ENCODE measurements at places on chromosomes 2 and 18.

DNA sequence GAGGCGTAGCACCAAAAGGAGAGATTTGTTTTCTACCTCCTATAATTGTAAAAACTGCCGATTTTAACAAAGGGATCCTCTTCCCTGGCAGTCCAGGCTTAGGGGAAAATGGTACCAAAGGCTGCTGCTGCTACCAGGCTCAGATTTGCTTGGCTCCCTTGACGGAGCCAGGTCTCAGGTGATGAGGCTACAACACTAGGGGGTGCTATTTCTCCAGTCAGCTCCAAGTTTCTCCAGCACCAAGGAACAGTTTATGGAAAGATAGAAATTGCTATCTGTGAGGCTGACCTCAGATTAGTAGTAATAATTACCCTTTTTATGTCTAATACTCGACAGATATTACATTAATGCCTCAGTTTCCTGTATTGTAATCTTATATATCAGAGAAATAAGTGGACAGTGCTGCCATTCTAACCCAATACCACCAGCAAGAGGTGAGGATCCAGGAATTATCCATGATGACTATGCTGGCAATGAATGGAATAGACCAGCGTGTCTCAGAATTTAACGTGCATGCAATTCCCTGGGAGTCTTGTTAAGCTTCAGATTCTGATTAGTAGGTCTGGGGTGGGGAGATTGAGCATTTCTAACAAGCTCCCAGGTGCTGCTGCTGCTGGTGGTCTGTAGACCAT is 111.3 kb downstream of the ESCO1 start:
- no peak for DNase-seq

GRCh38 chr2:169713331-169713730 is 19.1 kb downstream of the PHOSPHO2 start:
- no peak for DNase-seq

DNA sequence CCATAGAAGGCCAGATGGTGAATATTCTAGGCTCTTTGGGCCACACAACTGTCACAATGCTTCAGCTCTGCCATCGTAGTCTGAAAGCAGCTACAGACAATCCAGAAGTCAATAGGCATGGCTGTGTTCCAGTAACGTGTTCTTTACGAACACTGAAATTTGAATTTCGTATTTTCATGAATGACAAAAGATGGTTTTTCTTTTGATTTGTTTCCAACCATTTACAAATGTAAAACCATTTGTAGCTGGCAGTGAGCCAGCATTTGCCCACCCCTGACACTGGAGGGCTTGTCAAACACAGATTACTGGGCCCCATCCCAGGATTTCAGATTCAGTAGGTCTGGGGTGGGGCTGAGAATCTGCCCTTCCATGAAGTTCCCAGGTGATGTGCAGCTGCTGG is 83.0 kb upstream of the ATG16L1 start:
- no peak for DNase-seq

- DNase-seq = no peak
Measured at GRCh38 chr2:168930242-168930641, 29.2 kb downstream of the G6PC2 start.

DNA sequence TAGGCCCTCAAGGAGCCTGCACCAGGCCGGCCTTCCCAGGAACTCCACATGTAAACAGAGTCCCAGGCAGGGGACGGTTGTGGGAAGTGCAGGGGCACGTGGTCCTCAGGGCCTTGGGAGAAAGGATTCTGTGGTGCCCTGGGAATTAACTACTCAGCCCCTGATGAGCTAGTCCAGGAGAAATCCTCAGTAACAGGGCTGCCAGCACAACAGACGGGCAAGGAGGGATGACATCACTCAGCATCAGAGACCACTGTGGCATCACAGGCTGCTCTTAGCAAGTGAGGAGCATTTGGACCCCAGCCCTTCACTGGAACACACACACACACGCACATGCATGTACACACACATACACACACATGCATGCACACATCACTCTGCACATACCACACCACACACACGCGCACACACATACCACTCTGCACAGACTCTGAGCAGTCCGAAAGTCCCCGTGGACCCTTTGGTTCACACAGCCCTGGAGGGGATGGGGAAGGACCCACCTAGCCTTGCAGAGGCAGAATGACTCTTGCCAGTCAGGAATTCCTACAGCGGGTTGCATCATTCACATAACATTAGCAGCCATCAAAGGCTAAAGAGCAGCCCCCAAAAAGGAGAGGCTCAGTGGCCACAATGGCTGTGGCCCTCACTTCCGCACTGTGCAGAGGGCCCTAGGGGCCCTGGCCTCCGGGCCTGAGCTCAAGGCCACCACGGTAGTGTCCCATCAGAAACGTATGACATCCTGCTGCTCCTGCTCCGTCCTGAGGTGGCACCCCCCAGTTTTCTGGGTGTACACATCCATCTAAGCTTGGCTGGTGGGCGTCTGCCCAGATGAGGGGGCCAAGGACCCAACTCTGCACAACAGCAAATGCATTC is 1.9 kb upstream of the NMUR1 start:
- no peak for DNase-seq

DNA sequence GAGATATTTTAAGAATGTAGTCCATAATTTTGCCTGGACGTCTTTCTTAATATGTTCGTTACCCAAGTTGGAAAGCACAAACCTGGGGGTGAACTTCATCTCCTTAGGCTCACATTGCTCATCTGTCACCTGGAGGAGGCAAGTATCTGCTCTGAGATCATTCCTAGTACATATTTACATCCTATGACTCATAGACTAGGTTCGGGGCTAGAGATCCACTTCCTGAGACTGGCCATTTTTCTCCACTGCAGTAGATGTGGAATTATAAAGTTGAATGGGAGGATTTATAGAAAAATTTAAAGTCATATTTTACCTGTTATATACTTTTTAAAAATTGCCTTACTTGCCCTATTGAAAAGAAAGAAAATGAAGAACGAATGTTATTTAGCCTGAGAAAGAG is 77.5 kb upstream of the PROKR1 start:
- DNase-seq = no peak

DNA sequence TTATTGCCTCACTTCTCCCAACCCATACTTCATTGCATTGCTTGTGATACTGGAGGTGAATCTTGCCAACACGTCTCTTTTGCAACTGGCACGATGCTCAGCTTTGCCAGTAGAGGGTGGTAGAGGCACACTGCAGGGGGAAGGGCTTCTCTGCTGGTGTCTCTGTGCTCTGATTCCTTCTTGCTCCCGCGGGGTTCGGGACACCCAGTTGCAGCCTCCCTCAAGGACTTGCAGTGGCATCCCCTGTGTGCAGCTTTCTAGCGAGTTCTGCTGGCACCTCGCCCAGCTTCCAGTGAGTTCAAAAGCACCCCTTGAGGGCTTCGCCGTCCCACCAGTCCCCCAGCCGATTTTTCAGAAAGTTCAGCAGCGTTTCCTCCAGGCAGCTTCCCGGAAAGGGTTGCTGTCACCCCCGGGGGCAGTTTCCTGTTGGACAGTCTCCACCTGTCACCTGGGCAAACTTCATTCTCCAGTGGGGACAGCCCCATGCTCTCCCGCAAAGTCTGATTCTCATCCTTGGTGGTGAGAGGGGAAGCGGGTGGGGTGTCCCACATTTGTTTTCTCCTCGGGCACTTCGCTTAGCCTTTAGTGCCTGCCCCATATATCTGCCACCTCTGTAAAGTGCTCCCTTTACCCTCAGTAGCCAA is 35.4 kb upstream of the EN1 start:
- DNase-seq = peak; percentile 44

- no peak for DNase-seq
Measured at GRCh38 chr2:42051543-42052235, 3.9 kb downstream of the PKDCC start.

GRCh38 chr2:78928502-78928901 is 97.0 kb upstream of the REG3G start:
- DNase-seq = no peak

DNA sequence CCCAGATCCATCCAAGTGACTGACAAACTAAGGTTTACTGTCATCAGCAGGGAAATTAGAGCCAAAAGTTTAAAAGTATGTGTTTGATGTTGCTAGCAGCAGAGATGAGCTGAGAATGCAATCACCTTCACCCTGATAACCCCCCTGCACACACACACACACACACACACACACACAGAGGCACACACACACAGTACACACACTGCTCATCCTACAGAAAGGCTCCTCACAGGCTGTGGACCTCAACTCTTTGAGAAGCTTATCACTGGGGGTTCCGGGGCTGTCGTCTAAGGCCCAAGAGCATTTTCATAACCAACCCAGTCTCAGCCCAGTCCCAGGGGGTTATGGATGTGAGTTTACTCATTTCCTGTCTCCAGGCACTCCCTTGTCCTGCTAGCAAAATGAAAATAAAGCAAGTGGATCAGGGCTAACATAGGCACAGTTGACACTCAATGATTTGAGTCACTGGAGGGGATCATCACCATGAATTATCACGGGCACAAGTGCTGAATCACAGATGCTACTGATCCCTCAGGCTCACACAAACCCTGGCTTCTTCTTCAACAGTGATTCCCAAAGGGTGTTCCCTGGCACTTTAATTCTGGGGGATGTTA is 76.6 kb downstream of the ALK start:
- DNase-seq = no peak

- no peak for DNase-seq
Measured at GRCh38 chr2:239876271-239876947, 148.7 kb downstream of the NDUFA10 start.

GRCh38 chr2:144683107-144683753 is 163.3 kb upstream of the ZEB2 start:
- DNase-seq = no peak

DNA sequence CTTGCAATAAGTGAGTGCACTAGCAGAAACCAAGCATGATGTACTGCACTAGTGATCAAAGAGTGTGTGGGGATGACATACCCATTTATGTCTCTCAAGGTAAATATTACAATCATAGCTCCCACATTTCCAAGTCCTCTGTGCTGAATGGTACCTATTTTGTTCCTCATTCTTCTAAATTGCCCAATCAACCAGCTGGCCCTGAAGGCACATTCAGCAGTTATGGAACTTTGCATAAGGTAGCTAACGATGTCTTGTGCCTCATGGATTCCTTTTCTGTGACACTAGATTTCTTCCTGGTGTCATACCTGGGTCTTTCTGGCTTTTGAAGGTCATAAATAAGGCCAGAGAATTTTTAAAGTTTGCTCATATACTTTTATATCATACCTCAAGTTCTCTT is 963.0 kb downstream of the SLC4A3 start:
- DNase-seq = no peak

- DNase-seq = peak; percentile 79
Measured at GRCh38 chr18:9575558-9575957, 38.8 kb downstream of the PPP4R1 start.

DNA sequence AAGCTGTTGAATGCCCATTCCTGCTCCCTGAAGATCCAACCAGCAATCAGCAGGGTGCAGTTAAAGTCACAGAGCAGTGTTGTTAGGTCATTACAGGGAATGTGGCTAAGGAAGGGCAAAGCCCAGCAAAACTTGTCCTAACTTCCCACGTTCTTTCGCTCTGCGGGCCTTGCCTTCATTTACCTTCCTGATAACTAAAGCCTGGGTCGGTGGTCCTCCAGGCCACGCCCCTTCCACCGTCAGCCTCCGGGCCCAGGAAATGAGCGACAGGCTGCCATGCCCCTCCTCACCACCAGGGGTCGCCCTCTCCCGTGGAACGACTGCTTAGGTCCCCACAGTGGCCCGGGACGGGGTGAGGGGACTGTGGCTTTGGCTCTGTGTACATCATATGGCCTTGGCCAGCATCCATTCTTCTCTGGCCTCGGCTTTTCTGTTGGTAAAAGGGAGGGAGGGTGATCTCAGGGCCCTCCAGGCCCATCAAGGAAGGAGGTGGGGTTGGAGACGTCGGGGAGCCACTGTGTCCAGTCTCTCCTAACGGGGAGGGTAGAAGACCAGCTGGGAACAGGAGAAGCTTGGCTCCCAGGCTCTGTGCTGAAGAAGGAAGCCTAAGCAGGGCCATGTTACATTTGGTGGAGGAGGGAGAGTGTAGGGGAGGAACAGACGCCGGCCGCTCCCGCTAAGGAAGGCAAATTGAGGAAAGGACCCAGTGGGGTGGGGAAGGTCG is 2.2 kb downstream of the SH2D6 start:
- DNase-seq = peak; percentile 92

DNA sequence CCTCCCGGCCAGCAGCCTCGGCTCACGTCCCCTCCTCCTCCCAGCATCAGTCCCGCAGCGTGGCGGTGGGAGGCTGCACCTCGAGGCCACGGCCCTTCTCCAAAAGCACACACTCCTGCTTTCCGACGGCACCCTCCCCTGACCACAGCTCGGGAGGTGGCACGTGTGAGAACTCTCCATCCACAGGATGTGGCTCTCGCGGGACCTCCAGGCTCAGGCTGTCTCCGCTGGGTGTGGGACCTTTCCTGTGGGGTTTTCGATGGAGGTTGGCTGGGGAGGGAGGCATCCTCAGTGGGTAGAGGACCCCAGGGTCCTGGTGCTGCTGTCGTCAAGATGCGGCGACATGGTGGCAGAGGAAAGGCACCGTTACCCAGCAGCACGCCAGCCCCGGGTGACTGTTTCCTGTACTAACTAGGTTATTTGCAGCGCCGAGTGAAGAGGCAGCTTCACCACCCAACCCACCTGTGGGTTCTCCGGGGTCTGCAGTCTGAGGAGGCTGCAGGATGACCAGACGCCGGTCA is 42.8 kb upstream of the KCNG2 start:
- DNase-seq = no peak

GRCh38 chr2:165952741-165953211 is 800 bp downstream of the TTC21B start:
- DNase-seq = no peak

DNA sequence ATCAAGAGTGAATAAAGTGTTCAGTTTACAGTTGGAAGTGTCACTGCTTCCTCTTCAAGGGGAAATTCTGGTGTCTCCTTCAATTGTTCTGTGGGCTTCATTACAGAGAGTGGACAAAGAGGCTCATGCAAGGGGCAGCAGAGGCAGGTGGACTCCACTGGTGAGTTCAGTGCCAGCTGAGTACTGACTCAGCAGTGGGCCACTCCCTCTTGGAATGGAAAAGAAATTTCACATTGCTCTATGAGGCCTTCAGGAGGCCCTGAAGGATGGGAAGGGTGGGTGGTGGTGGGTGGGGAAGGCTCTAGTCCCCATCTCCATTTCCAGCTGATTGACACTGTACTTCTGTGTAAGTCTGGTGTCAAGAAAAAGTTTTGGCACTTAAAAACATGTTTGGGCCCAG is 66.4 kb downstream of the PRELID3A start:
- DNase-seq = no peak

GRCh38 chr2:222690564-222691200 is 19.2 kb downstream of the MOGAT1 start:
- DNase-seq = peak; percentile 80

DNA sequence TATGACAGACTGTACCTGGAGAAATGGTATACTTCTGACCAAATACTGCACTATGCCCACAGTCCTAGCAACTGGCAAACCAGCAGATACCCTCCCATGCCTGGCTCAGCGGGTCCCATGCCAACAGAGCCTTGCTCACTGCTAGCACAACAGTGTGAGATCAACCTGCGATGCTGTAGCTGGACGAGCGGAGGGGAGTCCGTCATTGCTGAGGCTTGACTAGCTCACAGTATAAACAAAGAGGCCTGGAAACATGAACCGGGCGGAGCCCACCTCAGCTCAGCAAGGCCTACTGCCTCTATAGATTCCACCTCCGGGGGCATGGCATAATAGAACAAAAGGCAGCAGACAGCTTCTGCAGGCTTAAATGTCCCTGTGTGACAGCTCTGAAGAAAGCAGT is 93.2 kb upstream of the CAB39 start:
- DNase-seq = no peak
